Activated CD8-positive, alpha-beta memory T cell treated with anti-CD3 and anti-CD28 coated beads for 24 hours (primary cell): ENCODE measurements at places on chromosomes 1 and 21.

DNA sequence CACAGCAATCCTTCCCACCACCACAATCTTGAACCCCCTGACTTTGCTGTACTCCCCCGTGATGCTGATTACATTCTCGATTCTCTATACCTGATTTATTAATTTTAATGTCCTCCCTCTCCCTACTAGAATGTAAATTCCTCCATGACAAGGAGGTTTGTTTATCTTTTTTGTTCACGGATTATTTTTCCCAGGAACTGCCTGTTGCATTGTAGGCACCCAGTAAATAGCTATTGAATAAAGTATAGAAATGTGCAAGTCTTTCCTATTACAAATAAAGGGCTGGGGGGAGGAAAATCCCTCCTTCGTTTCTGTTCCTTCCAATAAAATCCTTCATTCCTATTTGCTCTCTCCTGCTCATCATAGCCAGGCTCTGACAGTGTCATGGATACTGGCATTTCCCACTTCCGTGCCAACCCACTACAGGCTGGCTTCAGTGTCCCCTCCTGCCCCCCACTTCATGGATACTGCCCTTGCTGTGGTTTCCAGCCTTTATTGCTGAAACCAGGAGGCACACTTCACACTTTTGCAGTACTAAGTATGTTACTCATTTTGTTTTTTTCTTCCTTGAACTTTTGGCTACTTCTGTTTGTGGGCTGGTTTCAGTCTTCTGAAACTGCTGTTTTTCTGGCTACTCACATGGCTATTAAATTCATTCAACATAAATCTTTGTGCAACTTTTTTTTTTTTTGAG is 7.5 kb downstream of the KIF1B start:
- DNase-seq = no peak

- DNase-seq = peak; percentile 49
Measured at GRCh38 chr1:117670976-117671780, 65.3 kb downstream of the TENT5C start.

DNA sequence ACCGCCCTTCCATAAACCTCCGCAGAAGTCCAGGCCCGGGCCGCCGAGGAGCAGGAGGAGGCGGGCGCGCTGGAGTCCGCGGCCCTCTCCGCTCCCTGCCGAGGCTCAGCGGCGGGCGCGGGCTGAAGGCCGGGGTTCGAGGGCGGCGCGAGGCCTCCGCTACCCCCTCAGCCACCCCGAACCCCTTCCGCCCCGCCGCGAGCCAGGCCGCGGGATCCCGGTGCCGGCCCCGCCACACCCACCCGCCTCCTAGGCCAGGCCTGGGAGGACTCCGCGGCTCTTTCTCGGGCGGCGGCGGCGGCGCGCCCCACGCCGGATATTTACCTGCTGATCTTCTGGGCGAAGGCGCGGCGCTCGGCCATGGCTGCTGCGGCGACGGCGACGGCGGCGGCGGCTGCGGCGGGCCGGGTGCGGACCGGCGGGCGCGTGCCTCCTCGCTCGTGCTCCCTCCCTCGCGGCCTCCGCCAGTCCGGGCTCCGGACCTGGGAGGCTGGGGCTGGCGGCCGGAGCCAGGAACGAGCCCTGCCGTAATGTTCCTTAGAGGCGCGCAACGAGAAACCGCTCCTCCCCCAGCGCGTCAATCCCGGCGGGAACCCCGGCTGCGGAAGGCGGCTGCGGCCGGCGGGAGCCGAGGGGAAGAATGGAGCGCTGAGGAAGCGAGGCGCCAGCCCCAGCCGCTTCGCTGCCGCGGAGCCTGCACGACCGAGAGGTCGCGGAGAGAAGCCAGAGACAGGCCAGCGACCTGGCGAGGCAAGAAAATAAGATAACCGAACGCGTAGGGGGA is at the start of gene DOCK7:
TSS of gene DOCK7 (minus strand) at position 484 of the 784 bp plus-strand sequence. CDS start at position 362, 122 bp downstream.
- peak; percentile 81 for DNase-seq

GRCh38 chr1:40818264-40818961 is 34.8 kb downstream of the KCNQ4 start:
- peak; percentile 91 for DNase-seq
